ENCODE measurements at places on chromosomes 2 and 18.

- DNase-seq, result no peak
Measured at GRCh38 chr18:55100817-55101457, 141.7 kb upstream of the CCDC68 start.

- DNase-seq, result no peak
Measured at GRCh38 chr2:150762571-150762970, 275.1 kb upstream of the RND3 start.

GRCh38 chr2:108634011-108634410, 85.3 kb upstream of the RANBP2 start:
- no peak for DNase-seq

DNA sequence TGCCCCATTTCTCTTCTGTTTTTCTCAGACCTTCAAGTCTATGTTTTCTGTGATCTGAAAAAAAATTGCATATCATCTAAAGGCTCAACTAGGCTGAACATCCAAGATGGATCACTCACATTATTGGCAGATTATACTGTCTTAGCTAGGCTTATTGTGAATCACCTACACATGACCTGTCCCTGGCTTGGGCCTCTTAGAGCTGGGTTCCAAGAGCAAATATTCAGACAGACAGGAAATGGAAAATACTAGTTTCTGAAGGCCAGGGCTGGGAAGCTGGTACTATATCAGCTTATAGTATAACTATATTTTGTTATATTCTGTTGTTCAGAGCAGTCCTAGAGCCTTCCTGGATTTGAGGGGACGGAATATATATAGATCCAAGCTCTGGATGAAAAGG, 90.3 kb downstream of the PIK3C3 start:
- DNase-seq, result no peak
